Jurkat, Clone E6-1 (cell line): ENCODE measurements at places on chromosomes 3 and 15.

- DNase-seq, result no peak
These were observed 51.5 kb downstream of the GMNC start for GRCh38 chr3:190810957-190811356.

GRCh38 chr3:61154457-61155198, 96.6 kb downstream of the FHIT start:
- no peak for DNase-seq

DNA sequence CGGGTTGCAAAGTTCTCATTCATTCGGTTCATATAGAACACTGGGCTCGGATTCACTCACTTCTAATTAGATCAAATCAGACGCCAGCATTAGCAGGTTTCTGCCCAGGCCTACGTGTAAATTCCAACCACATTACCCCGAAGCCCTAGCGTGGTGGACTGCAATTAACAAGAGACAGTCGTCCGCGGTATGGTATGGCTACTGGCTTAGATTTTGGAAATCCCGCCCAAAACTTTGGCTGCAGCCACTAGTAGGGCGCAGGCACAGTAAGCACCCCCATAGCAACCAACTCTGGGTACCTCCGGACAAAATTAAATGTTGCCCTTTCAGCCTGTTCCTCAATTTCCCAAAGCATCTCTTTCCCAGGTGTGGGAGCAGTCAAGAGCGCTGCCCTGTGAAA, 771 bp downstream of the RARRES1 start:
- DNase-seq, result no peak

- no peak for DNase-seq
These were observed 102.2 kb downstream of the CTNNB1 start for GRCh38 chr3:41301548-41301947.

- DNase-seq, result no peak
These were observed 4.1 kb downstream of the ADCY5 start for GRCh38 chr3:123444744-123445143.

GRCh38 chr15:80277147-80277546, 25.1 kb upstream of the CTXND1 start:
- DNase-seq, result no peak

- peak; percentile 12 for DNase-seq
These were observed 37.2 kb downstream of the CCDC54 start for GRCh38 chr3:107414325-107414964.

DNA sequence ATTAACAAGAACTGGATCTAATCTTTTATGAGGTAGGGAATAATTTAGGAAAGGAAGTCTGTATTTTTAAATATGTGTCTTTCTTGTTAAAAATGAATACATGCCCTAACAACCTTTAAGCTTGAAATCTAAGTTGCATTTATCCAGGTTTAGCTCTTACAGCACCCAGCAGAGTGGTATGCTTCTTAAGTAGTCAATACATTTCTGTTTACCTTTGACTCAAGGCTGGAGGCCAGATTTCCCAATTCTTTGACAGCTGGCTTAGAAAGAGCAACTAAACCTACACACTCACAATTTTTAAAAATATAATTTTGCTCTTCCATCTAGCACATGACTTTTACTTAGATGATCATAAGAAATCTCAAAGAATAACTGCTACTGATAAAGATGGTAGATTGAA, 148.9 kb downstream of the DPH6 start:
- no peak for DNase-seq

- no peak for DNase-seq
These were observed 364.2 kb downstream of the RBMS3 start for GRCh38 chr3:29644956-29645636.

DNA sequence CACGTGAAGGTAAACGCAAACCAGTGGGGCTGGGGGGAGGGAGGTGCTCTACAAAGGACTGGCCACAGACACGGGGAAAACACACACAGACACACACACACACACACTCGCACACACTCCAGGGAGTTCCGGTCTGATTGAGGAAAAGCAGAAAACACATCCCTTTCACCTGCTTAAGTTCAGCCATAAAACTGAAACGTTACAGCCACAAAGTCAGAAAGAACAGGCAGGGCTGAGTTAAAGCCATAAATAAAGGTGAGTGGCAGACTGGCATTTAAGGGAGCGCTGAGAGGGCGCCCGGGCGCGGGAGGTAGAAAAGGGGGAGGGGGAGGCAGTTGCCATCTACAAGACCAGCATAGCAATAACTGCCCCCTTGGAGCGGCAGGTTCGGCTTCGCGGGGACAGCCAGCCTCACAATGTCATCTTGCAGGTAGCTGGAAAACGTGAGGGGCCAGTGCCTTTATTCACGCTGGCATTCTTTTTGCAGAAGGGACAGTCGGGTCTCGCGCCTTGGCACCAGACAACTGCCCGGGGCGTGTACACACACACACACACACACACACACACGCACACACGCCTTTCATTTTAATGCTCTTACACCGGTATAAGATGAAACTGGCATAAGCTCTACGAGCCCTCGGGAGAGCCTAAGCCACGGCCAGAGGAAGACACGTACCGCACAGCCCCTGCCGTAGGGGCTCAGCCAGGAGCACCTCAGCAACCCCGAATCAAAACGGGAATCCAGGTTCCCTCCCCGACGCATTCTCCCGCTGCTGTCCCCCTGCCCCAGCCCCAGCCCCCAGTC, 866 bp downstream of the TNIK start:
- DNase-seq, result no peak

DNA sequence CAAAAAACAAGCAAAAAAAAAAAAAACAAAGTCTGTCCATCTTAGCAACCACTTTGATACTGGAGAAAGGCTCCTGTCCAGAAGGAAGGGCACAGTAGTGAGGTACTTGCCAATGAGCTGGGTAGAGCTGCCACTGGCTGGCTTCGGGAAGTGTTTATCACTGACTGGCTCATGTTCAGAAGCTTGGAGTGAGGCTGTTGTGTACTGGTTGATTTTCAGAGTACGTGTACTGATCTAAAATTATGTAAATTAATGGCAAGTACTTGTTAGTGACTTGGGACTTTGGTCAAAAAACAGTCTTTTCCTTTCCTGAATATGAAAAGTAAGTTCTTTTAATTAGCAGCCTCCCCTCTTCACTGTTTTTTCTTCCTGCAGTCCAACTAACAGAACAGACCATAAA, 979 bp upstream of the ZNF621 start:
- DNase-seq, result no peak

- DNase-seq, result no peak
These were observed 49.9 kb downstream of the SLC25A26 start for GRCh38 chr3:66270701-66271100.

DNA sequence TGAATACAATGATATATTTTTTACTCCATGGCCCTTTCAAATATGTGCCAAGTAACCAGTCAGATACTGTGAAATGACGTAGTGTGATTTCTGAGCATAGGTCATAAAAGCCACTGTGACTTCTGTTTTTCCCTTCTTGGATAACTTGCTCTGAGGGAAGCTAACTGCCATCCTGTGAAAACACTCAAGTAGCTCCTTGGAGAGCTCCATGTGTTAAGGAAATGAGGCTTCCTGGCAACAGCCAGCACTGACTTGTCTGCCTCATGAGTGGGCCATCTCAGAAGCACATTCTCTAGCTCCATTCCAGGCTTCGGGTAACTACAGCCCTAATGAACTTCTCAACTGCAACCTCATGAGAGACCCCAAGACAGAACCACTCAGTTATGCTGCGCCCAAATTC, 9.5 kb upstream of the CCDC80 start:
- no peak for DNase-seq

DNA sequence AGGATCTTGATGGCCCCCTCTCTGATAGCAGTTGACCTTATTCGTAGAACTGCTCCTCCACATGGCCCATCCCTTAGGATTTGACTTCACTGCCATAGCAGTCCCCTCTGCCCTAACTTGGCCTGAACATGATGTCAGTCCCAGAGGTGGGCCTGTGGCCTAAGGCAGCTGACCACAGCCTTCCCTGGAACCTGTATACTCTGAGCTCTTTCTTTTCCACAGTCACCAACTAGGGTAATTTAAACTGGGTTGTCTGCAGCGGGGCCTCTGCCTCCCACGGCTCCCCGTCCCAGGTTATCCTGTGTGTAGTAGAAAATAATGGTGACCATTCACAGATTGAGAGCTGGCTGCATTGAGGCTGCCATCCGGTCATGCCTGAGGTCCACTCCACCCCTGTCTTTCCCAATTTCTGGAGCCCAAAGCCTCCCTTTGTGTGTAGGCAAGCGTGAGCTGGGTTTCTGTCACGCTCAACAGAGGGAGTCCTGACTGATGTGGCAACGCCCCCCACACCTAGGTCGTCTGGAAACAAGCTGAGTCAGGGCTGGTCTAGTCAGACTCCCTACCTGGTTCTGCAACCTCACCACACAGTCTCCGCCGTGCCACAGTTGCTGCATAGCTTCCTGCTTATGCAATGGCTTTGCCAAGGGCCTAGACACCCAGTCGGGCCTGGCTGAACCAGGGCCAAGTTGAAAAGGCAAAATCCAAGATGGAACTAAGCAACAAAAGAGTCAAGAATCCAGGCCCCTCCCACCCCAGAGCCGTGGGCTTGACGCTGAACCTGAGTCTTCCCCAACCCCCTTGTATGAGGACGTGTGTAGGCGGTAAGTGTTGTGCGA, 284.5 kb downstream of the XXYLT1 start:
- no peak for DNase-seq

DNA sequence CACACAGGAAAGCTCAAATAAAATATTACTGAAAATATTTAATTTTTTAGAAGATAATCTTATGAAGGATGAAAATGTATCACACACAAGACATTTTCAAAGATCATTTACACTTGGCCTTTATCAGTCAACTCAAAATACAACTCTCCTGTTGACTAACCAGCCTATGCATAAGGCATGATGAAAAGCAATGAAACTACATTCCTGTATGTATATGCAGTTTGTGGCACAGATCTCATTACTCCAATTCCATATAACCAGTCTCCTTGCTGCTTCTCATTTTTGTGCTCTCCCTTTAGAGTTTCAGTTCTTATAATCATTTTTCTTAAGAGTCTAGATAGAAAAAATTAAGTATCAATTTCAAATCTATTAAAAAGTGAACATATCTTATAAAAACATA, 25.8 kb downstream of the AQR start:
- DNase-seq, result no peak

- DNase-seq, result no peak
These were observed 265.5 kb upstream of the ATP10A start for GRCh38 chr15:26128611-26129140.

- no peak for DNase-seq
These were observed 412.4 kb upstream of the CBLB start for GRCh38 chr3:106281221-106281620.

- no peak for DNase-seq
These were observed 217.8 kb downstream of the CHST2 start for GRCh38 chr3:143337387-143337786.

DNA sequence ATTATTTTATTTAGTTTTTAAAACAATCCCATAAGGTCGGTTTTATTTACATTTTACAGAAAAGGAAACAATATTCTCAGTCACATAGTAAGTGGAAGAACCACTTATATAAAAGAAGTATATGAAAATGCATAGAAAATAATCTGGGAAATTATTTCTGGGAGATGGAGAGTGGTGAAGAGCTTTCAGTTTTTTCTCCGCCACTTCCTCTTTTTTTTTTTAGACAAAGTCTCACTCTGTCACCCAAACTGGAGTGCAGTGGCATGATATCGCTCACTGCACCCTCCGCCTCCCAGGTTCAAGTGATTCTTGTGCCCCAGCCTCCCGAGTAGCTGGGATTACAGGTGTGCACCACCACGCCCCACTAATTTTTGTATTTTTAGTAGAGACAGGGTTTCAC, 21.2 kb downstream of the RAD51 start:
- DNase-seq, result no peak

DNA sequence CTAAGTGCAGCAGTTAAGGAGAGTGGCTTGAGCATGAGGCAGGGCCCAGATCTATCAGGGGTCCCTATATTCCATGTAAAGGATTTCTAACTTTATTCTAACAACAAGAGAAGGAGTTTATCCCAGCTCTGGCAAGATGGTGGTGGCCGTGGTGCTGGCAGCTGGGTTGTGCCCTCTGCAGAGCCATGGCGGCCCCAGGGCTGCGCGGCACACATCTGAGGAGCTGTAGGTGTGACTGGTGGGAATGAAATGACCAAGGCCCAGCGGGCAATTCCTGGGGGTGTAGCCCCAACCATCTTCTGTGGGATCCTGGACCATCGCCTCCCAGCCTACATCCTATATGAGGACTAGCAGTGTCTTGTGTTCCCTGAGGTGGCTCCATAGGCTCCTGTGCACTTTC, 263.5 kb downstream of the CNTN4 start:
- no peak for DNase-seq

GRCh38 chr3:16294844-16295243, 29.8 kb downstream of the OXNAD1 start:
- no peak for DNase-seq

GRCh38 chr15:54045397-54045796, 67.2 kb downstream of the UNC13C start:
- DNase-seq, result no peak

GRCh38 chr3:113405180-113405579, 36.1 kb downstream of the CFAP44 start:
- DNase-seq, result no peak

GRCh38 chr3:158205994-158206393, 96.1 kb downstream of the RSRC1 start:
- DNase-seq, result no peak

DNA sequence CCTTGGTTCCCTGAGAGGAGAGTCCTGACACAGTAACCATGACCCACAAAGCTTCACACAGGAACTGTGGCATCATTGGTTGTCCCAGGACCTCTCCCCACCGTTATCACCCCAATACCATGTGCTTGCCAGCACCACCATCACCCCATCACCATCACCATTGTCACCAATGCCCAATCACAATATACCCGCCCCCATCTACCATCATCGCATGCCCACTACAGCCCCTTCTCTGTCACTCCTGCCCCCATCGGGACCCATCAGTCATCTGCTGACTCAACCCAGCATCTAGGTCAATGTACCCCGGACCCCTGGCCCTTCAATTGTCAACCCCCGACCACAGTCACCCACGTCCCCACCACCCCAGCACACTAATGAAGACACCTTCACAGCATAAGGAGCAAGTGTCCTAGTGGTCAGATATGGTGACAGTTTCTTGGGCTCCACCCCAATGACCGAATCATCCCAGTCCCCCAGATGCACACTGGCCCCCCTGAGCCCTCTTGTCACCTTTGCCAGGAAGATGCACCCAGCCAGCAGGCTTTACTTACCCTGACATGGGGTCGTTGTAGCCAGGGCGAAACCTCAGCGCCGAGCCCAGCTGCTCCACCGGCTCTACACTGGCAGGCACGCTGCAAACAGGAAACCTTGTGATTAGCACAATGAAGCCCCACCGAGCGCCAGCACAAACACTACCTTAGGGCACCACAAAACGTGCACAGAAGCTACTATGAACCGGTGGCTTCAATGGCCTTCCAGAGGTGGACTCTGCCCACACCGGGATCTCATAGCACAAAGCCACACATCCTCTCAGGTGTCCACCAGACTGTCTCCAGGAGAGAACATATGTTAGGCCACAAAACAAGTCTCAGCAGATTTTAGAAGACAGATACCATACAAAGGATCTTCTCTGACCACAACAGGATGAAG, 25.1 kb downstream of the SHISA5 start:
- DNase-seq, result peak; percentile 80

DNA sequence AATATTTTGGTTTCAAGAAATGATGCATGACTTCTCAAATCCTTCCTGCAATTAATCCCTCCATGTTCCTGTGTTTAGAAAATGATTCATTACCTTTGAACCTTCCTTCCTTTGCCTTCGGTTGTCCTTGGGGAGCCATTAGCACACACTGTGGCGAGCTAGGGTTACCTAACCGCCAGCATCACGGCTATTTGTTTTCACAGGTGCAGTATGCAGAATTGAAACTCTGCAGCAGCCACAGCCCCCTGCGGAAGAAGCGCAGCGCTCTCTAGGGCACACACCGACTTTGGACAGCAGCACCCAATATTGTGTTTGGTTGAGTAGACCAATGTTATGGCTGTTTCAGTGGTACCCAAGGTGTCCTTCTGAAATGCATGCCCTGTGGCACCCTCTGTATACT, 247.4 kb downstream of the MCTP2 start:
- no peak for DNase-seq
